ENCODE measurements at places on chromosomes 6 and 20.

GRCh38 chr6:165807249-165807960 is 144.4 kb upstream of the PDE10A start:
- DNase-seq: no peak

- DNase-seq: no peak
Measured at GRCh38 chr6:43990275-43990626, 137.0 kb downstream of the MRPL14 start.

GRCh38 chr20:24148372-24148771 is 159.8 kb upstream of the GGTLC1 start:
- DNase-seq: no peak

- no peak for DNase-seq
Measured at GRCh38 chr6:45990162-45990561, 25.5 kb downstream of the CLIC5 start.

- DNase-seq: no peak
Measured at GRCh38 chr20:49445176-49445575, 37.3 kb downstream of the KCNB1 start.

GRCh38 chr20:38168791-38169589 is 3.9 kb upstream of the TGM2 start:
- DNase-seq: no peak

DNA sequence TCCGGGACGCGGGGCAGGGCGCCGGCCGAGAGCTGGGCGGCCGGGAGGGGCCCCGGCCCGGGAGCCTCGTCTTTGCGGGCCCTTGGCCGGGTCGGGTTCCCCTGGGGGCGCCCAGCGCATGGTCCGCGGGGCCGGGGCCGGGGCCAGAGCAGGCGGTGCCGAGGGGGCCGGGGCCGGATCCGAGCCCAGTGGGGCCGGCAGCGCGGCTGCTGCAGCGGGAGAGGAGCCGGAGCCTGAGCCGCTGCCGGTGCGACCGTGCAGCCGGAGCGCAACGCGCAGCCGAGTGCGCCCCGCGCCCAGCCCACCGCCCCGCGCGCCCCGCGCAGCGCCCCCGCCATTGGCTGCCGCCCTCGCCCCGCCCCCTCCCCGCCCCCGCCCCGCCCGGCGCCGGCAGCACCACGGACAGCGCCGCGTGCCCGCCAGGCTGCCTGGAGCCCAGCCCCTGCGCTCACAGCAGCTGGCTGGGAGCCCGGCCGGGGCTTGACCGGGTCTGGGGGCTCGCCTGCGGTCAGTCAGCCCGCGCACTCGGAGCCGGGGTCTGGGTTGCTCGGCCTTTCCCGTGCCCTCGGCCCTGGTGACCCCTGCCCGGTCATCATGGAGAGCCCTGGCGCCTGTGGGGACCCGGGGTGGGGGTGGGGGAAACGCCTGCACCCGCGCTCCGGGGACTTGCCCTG is at the start of gene HRH3:
HRH3 (minus strand) TSS at position 287 of the 674 bp plus-strand sequence. CDS start 308 bp downstream, outside the sequence.
- DNase-seq: no peak

All from non-pigmented ciliary epithelial cell (primary cell).